Fibroblast of lung (primary cell): ENCODE measurements at places on chromosomes 16 and 17. TPM values are rescaled to one million over a fixed set of nuclear protein-coding genes. Genes with fewer than 3 reads are reported as not detected.

Gene TAT
- not detected in 2 replicates for total RNA-seq

GRCh38 chr17:8056232-8056975 is 17.5 kb downstream of the ALOX15B start:
- DNase-seq, result peak; percentile 86

DNA sequence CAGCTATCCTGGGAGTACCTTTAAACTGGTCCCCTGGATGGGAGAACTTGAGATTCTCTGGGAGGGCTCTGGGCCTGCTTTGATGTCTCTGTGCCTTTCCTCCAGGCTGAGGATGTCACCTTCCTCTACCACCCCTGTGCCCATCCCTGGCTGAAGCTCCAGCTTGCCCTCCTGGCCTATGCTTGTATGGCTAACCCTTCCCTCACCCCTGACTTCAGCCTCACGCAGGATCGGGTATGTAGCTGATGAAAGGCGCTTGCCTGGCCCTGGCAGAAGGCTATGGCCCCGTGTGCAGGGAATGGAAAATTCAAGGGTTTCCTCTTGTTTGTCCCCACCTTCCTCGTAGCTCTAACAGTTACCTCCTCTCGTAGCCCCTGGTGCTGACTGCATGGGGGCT is 3.0 kb downstream of the TP53I13 start:
- DNase-seq, result no peak

Gene SLC52A1
- total RNA-seq, result 0.26 and 0.66 TPM in 2 replicates

Gene CDH1
- total RNA-seq, result under 0.01 TPM in 1 of 2 replicates, not detected in the other

- DNase-seq, result no peak
These were observed 58.4 kb downstream of the TMEM100 start for GRCh38 chr17:55664287-55664686.

GRCh38 chr17:82845163-82845807 is 5.5 kb upstream of the ZNF750 start:
- no peak for DNase-seq

GRCh38 chr17:82204831-82205719 is 7.6 kb downstream of the CCDC57 start:
- peak; percentile 68 for DNase-seq
